GM23338 (cell line): ENCODE measurements at places on chromosomes 5 and 9.

- DNase-seq, result no peak
Measured at GRCh38 chr9:111450124-111450523, 34.1 kb downstream of the ECPAS start.

DNA sequence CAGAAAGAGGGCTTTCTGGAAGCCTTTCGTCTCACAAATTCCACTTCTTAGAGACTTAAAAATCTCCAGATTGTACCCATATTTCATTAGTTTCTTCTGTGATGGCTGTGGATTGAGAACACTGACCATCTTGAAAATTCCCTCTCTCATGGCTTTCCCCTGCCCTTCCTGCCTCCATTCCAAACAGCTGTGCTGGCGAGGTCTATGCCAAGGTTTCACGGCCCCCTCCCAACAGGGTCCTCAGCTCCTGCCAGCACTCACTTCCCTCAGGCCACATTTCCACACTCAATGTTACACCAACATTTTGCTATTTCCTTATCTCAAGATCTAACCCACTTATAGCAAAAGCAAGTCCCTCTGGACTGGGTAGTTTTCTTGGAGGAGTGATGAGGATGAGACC, 40.3 kb upstream of the EQTN start:
- no peak for DNase-seq

GRCh38 chr5:166340039-166340438, 1951.4 kb upstream of the WWC1 start:
- DNase-seq, result no peak

DNA sequence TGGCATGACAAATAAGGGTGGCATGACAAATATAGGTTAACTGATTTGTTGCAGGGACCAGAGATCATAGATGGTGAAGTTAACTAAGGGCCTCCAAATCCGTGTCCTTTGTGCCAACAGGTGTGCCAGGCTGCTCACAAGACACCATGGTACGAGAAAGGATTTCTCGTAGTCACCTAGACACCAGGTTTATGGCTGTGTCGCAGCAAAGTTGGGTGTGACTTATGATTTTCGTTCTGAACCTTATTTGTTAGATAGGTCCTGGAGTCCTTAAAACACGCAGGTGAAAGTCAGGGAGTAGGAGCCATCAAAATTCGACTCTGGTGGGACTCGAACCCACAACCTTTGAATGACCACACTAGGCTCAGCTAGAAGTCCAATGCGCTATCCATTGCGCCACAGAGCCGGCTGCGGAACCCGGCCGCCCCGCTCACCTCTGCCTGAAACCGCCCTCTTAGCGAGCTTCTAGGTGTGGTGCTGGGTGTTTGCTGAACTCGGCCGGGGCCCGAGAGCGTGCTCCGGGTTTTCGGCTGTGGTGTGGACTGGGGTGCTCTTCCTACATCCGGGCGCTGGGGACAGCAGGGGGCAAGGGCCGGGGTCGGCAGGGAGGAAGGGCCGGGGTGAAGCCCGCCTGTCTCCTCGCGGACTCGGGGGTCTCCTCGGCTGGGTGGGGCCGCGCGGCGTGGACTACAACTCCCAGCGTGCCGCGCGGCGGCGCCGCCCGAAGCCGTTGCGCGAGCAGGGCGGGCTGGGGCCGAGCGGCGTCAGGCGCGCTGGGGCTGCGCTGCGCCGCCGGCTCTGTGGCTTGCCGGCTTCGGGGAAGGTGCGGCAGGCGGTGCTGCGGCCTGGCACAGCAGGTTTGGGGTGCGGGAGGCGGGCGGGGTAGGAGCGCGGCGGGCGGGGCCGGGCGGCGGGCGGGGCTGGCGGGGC, at the start of gene SLC27A4:
TSS of gene SLC27A4 (plus strand) at position 767 of the 930 bp plus-strand sequence. CDS start 2,606 bp downstream, outside the sequence.
- peak; percentile 90 for DNase-seq

DNA sequence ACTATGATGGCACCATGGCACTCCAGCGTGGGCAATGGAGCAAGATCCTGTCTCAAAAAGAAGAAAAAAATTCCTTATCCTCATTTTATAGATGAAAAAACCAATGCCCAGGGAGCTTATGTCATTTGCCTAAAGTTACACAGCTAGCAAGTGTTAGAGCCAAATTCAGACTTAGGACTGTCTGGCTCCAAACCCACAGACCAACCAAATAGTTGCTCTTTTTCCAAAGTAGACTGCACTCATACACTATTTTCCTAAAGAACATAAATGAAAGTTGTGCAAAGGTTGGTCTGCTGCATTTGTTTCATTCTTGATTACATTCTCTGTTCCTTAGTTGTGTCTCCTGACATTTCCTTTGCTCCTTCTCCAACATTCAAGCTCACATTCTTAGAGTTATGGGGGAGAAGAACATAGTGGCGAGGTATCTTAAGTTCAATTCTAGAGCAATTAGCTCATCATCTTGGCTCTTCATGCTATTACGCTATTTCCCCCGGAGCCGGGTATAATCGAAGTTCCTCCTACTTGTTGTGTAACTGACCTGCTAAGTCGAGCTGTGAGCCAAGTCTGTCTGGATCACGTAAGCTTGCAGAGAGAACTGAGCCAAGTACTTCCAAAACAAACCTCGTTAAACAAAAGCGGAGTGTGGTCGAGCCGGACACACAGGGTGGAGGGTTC, 138.3 kb downstream of the RFK start:
- DNase-seq, result no peak
